ENCODE measurements at places on chromosomes 3 and 15.

GRCh38 chr3:10674578-10674977 is 141.4 kb upstream of the SLC6A11 start:
- no peak for DNase-seq

- DNase-seq = no peak
Observed at GRCh38 chr3:13873818-13874217, 6.1 kb downstream of the WNT7A start.

GRCh38 chr3:11335056-11335608 is 62.9 kb downstream of the ATG7 start:
- DNase-seq = no peak

DNA sequence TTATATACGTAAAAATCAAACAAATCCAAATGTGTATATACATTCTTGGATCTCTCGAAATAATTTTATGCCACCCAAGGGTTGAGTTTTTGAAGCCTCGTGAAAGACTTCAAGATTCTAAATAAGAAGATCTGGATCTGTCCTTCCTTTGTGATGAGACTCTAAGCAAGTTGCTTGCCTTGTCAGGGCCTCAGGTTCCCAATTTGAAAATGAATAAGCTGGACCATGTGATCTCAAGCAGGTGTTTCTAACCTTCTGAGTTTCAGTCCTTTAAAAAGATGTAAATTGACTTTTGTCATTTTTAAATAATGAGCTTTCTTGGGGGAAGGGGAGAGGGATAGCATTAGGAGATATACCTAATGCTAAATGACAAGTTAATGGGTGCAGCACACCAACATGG is 137.1 kb downstream of the P3H2 start:
- no peak for DNase-seq

DNA sequence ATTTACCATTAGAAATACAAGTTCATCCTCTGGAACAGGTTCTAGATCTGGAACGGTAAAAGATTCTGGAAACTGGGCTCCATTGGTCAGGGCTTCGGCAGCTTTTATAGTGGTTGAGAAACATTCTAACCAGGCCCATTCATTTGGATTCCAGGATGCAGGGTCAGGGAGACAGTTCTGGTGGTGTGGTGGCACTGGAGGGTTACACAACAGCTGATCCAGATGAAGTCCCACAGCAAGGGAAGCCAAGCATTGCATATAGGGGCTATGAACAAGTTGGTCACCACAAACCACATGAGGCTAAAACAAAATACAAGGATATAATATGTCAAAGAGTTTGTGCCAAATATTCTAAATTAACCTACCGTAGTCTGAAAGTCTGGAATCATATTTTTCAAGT is 43.0 kb downstream of the FBXL22 start:
- DNase-seq = no peak

GRCh38 chr3:168048414-168049330 is 47.1 kb downstream of the GOLIM4 start:
- DNase-seq = no peak

All from activated CD4-positive, alpha-beta T cell treated with anti-CD3 and anti-CD28 coated beads for 1 hour (primary cell).